ENCODE measurements at places on chromosomes 7 and 10. TPM values are rescaled to one million over a fixed set of nuclear protein-coding genes. Genes with fewer than 3 reads are reported as not detected.
A peak's percentile ranks its signal among the peaks of the same experiment; 100 is the strongest.

The PTPN12 gene
- total RNA-seq, result 92.7 TPM

The ZNF488 gene
- not detected for total RNA-seq

The AGK gene
- total RNA-seq, result 65.2 TPM

- peak; percentile 65 for DNase-seq
Measured at GRCh38 chr7:95549818-95550529, 46.3 kb downstream of the PDK4 start.

DNA sequence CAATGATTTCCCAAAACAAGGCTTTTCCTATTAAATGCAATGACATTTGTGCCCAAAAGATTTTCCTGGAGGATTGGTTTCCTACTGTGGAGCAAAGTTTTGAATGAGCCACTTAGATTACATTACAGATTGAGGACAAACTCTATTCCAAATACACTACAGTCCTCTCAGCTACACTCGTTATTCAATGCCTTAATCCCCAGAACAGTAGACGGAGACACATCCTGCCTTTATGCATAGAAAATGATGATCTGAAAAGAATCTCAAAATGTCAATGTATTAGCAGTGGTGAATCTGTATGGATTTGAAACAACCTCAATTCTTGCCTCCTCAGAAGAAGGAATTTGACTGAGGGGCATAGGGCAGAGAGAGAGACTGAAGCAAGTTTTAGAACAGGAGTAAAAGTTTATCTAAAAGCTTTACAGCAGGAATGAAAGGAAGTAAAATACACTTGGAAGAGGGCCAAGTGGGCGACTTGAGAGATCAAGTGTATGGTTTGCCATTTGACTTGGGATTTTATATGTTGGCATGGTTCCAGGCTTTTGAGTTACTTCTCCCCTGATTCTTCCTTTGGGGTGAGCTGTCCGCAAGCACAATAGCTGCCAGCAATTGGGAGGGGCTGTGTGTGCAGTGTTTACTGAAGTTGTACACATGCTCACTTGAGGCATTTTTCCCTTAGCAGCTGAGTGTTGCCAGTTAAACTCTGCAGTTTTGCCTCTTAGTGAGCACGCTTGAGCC, 891.9 kb upstream of the MBL2 start:
- peak; percentile 1 for DNase-seq

All from NCI-H460 (cell line).